Fibroblast of mammary gland (primary cell): ENCODE measurements at places on chromosomes 11 and 22.

DNA sequence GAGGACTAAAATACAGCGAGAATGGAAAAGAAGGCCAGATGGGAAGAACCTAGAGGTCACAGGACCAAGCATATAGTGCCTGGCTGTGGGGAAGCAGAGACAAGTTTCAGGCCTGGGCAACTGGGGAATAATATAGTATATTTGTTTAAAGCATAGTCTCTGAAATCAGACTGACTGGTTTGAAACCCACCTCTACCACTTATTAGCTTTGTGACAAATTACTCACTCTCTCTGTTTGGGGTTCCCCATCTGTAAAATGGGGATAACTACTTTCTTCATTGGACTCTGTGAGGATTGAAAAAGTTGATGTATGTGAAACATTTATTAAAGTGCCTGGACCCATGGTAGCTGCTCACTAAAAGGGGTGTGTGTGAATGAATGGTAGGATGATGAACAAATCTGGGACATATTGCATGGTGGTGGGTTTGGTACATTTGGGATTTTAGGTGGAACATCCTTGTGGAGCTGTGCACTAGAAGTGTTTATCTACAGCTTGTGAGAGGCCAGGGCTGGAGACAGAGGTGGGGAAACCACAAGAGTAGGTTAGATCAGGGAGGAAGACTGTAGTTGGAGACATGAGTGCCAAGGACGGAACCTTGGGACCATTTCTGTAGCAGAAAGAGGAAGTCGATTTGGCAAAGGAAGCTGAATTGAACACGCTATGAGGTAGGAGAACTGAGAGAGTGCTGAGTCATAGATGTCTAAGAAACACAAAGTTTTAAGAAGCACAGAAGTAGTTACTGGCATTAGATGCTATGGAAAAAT is 52.6 kb downstream of the SWAP70 start:
- DNase-seq, result peak; percentile 89

- DNase-seq, result no peak
These were observed 5.9 kb upstream of the ME3 start for GRCh38 chr11:86678296-86678695.

DNA sequence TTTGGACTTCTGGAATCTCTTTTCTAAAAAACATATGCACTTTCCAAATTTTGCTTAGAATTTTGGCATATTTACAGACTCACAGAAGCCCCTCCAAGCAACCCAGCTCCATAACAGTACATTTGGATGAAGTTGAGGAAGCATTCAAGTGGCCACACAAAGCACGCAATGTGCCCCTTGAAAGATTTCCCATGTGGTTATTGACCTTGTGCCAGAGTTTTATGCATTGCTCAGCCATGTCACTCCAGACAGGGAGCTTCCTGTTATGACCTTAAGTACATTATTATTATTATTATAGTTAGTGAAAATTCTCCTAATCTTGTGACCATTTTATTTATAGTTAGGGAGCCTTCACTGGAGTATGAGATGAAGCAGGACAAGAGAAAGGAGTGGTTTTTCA is 35.0 kb upstream of the BDNF start:
- DNase-seq, result no peak

DNA sequence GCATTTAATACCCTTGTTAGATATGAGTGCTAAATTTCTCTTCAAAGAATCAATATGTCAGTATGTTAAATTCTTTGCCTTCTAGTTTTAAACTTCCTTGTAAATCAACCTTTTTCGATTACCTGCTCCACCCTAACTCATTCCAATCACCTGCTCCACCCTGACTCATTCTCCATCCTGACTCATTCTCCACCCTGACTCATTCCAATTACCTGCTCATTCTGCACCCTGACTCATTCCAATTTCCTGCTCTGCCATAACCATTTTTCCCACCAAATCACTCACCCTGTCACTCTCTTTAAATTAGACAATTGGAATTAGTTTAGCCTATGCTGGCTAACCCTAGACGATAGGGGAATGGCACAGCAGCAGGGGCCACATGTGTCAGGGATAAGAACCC is 519.5 kb upstream of the LRRC4C start:
- no peak for DNase-seq

DNA sequence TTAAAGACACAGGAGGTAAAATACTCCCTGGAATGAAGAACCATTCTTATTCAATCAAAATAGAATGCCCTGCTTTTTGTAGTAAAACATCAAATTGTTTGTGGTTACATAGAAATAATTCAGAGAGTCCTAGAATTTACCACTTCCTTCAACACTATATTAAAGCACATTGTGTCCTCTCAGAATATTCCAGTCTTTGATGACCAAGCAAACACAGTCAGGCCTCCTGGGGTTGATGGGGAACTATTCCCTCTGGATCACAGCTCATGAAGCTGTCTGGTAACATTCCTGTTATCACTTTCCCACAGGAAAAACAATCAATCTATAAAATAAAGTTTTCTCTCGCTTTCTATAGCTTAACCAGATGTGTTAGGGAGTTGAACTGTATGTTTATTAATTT is 389.3 kb downstream of the KCNA4 start:
- DNase-seq, result no peak

DNA sequence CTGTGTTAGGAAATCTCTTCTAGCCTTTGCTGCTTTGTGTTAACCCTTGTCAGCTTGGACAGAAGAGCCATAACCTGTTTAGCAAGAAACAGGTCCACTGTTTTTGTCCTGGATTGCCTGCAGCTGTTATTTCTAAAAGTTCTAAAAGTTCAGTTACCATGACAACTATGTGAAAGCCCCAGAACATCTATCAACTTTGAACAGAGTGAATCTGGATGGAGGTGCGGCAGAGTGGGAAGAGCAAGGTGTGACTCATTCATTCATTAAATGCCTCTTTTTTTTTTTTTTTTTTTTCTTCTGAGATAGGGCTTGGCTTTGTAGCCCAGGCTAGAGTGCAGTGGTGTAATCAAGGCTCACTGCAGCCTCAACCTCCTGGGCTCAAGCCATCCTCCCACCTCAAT is 50.5 kb downstream of the RBX1 start:
- DNase-seq, result peak; percentile 71

- DNase-seq, result no peak
These were observed 42.8 kb downstream of the WNT7B start for GRCh38 chr22:45934168-45934564.

- DNase-seq, result peak; percentile 81
These were observed 4.6 kb upstream of the DIXDC1 start for GRCh38 chr11:111932611-111932950.

DNA sequence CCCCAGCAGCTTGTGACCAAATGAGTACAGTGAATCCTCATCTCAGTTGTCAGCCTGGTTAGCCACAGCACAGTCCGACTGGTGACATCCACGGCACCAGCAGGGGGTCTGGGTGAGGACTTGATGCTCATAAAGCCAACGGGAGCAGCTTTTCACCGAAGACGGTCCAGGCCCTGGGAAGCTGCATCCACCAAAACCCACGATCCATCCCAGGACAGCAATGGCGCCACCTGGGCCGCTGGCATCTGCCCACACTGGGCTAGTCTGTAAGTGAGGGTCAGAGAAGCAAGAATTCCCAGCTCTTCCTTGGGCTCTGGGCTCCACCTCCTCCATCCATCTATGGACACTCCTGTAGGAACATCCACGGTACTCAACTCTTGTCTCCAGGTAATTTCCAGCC is 25.1 kb upstream of the FXYD6 start:
- no peak for DNase-seq

- no peak for DNase-seq
These were observed 385 bp downstream of the HARBI1 start for GRCh38 chr11:46616551-46617133.

DNA sequence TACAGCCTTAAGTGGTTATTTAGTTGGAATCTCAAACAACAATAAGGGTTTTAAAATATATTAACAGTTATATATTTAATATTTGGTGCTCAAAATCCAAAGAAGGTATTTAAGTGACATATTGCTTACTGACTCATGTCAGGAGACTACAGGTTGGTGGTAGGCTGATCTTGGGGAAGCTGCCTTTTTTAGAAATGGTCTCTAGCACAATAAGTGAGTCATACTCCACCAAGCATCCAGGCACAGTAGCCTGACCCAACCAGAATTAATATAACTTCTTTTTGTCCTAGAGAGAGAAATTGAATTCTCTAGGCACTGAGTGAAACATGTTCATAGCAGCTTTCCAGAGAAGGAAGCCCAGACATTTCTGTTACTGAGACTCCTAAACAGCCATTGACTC is 868.5 kb upstream of the TENM4 start:
- no peak for DNase-seq

DNA sequence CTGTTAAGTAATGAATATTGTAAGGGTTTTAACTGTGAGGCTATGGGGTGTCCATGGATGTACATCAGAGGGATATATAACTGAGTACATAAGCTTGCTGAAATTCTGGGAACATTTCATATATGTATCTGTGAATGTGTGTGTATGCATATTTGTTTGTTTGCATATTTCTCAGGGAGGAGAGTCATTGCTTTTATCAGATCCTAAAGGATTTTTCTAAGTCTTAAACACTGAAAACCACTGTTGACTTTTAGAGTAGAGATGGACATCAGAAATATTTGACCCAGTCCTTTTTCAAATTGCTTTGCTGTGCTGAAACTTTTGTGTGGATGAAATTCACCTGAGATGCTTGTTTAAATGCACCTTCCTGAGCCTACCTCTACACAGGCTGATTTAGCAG is 410.6 kb downstream of the METTL15 start:
- DNase-seq, result no peak

DNA sequence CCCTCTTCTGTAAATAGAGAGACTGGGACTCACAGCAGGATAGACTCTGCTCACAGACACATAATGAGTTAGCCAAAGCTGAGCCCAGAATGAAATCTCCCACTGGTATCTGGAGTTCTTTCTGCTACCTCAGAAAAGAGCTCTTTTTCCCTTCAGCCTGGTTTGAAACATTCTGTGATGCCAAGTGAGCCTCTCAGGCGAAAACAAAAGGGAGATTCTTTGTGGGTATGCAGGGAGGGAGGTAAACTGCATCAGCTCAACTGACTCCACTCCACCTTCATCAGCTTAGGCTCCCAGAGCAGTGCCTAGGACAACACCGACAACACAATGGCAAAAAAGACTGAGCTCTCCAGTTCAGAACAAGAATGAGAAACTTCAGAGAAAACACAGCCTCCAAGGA is 55.1 kb upstream of the SCUBE2 start:
- no peak for DNase-seq

DNA sequence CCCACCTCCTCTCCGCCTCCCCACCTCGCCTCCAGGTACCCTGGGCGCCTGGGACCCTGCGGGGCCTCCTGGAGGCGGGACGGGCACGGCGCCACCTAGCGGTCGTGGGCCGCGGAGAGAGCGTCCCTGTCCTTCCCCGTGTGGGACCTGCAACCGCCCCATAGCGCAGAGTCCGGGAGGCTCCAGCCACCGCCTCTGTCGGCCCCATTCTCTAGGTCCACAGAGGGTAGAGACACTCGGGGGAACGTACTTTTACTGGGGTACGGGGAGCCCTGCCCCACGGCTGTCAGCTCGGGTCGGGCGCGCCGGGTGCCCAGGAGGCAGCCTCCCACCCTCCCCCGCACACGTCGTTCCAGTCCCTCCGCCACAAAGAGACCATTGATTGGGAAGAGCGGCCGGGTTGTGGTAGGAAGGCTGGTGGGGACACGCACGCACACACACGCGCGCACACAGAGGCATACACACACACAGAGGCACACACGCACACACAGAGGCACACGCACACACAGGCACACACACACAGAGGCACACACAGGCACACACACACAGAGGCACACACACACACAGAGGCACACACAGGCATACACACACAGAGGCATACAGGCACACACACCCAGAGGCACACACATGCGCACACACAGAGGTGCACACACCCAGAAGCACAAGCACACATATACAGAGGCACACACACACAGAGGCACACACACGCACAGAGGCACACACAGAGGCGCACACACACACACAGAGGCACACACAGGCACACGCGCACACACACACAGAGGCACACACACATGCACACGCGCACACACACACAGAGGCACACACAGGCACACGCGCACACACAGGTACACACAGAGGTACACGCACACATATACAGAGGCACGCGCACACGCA is 12.6 kb upstream of the NECTIN1 start:
- DNase-seq, result no peak

GRCh38 chr11:16787035-16787742 is 48.7 kb downstream of the C11orf58 start:
- peak; percentile 65 for DNase-seq

GRCh38 chr11:10478574-10479550 is 23.8 kb downstream of the AMPD3 start:
- DNase-seq, result no peak

- DNase-seq, result no peak
These were observed 3.5 kb downstream of the BAIAP2L2 start for GRCh38 chr22:38106814-38107578.

- no peak for DNase-seq
These were observed 149.1 kb upstream of the RASSF10 start for GRCh38 chr11:12859872-12860657.

DNA sequence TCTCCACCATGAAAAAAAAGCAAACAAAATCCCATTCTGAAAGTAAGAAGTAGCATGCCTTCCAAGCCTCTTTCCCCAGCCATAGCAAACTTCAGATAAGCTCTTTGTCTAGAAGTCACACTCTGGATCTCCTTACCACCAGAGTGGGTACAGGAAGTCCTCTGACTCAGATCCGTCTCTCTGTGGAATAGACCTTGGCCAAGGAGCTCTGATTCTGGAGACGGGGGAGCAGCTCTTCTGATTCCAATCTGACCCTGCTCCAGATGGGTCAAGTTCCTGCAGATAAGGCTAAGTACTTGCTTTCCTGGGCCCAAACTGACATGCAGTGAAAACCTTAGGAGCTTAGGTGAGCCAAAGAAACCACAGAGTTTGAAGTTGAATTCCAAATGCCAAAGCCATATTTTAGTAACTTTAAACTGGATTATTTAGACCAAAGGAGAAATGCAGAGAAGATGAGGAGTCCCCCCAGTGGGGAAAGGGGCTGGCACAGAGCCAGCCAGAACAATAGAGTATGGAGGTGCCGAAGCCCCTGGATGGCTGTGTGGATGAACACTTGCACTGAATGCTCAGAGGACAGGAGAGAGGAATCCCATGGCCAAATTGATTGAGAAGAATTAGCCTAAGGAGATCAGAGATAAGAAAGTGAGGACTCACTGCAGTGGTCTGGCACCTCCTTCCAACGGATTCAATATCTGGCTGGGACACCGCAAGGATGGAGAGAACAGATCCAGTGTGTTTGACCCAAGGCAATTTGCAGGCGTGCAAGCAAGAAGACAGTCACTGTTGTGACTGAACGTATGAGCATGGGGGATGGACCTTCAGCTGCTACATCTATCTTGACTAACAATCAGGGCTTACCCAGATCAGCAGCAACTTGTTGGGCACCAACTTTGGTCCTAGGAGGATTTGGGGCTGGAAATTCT is 54.9 kb downstream of the ENDOD1 start:
- DNase-seq, result peak; percentile 46
